Fibroblast of upper back skin (primary cell): ENCODE measurements at places on chromosomes 1 and 21.

DNA sequence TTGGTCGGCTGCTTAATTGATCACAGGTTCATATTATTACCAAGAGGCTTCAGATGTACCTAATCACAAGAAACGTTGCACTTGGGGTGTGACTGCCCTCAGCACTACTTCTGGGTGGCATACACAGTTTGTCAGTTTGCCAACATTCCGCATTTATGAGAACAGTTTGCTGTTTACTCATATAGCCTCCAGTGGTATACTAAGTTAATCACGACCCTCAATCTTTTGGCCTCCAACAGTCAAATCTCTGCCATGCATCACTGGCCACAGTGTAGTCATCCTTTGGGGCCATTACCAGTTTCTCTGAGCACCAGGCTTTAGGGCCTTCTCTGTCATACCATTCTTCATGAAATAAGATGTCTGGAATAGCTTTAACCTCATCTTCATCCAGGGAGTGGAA is 62.8 kb upstream of the BCL9 start:
- no peak for DNase-seq

DNA sequence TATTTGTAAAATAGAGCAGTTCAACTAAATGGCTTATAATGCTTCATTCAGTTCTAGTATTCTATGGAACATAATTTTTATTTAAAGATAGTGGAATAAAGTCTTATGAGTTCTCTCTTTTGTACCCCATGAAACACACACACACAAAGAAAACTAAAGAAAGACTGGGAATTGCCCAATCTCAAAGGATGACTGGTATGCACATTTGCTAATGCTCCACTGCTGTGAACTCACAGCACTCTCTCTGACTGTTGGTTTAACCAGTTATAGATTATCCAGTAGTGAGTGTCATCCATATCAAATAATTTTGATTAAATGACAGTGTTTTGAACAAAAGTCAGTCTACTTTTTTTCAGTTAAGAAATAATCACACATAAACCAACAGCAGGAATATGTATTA is 1082.4 kb upstream of the B3GALT2 start:
- DNase-seq = peak; percentile 16

DNA sequence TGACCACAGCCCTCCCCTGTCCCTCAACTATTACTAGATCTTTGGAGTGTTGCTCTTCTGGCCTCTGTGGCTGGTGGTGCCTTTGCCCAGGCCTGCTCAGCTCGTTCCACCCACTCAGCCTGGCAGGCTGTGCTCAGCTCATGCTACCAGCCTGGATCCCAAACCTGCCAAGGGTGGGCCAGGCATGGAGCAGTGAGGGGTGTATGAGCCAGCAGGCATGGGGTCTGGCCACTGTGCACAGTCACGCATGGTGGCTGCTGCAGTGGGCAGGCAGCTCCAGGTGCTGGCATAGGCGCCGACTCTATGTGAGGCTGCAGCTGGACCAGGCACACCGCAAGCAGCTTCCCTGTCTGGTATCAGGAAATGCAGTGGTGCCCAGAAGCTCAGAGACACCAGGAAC is 449.9 kb downstream of the MATN1 start:
- no peak for DNase-seq

GRCh38 chr21:31335957-31336738 is 7.9 kb downstream of the TIAM1 start:
- DNase-seq = peak; percentile 96

GRCh38 chr1:48831120-48831978 is 54.7 kb upstream of the BEND5 start:
- no peak for DNase-seq

DNA sequence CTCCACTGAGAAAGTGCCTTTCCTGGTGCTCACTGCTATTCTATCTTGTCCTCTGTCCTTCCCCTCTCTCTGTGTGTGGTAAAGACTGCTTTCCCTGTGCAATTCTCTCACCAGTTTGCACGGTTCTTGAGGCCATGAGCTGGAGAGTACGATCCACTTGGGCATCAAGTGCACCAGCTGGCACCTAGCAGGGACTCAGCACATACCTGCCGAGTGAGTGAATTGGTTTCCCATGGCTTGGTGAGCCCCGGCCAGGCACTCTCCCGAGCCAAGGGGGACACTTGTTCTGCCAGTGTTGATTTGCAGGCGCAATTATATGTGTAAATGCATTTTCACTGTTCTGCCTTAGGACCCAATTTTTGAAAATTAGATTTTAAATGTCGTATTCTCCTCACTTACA is 313.5 kb downstream of the DISC1 start:
- no peak for DNase-seq

DNA sequence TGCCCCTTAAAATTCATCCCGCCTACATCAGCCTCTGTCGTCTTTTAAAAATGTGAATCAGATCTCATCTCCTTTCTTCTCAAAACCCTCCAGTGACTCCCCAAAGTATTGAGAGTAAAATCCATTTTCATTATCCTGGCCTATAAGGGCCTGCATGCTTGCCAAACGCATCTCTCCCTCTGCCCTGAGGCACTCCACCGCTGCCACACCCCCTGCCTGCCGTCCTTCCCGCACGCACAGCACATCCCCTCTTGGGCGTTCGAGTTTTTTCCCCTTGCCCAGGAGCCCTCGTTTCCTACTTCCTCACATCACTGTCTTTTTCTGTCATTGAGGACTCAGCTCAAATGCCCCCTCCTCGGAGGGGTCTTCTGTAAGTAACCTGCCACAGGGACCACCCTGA is 53.3 kb upstream of the MTR start:
- no peak for DNase-seq

DNA sequence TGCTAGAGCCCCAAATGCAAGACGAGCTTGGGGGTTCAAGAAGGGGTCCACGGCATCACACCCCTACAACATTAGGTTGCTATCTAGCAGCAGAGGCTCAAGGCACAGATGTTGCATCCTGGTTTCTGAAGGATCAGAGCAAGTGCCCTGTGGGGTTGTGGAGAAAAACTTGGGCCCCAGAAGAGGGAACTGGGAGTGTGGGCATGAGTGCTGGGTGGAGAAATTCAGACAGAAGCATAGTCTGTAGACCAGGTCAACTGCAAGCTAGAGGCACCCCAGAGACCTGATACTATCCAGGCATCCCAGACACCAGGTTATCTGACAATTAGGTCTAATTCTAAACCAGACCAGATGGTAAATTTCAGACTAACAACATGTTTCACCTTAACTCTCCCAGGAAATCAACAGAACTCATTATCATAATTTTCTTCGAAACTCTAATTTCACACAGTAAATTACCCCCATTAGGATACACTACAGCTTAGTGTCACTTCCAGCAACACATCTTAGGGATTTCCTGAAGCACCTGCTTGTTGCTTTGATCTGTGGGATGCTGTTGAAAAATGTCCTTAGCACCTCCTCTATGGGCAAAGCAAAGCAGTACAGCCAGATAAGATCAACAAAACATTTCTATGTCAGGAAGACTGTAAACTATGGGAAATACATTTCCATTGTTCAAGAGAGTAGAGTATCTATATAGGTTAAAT is 179.3 kb downstream of the VAV3 start:
- DNase-seq = no peak

- DNase-seq = no peak
Measured at GRCh38 chr1:154466206-154466605, 35.8 kb upstream of the TDRD10 start.

DNA sequence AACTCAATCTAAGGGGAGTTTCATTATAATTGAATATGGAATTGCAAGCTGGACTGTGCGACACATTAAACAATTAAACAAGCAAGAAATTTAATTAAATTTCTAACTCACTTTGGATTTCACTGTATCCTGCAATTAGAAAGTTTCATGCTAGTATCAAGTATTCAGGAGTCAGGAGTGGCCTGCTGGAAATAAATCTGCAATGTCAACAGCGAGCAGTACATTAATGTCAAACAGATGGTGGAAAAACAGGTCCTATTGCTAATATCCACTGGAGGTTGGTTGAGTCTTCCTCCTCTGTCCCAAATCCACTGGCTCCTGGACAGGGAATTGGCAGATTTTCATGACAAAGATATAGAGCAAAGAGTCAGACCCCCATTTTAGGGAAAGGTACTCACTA is 237.1 kb downstream of the VAV3 start:
- DNase-seq = peak; percentile 23

GRCh38 chr21:33802481-33802880 is 113.1 kb downstream of the ATP5PO start:
- no peak for DNase-seq

DNA sequence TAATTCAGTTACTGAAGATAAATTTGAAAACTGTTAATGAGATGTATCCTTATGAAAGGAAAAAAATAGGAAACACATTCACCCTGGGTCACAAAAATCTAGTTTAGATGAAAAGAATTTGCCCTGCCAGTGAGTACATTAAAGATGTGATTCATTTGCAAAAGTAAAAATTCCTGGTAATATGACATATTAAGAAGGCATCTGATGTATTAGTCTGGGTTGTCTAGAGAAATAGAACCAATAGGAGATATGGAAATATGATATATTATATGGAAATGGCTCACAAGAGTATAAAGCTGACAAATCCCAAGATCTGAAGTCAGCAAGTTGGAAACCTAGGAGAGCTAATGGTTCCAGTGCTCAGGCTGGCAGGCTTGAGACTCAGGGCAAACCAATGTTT is 153.8 kb downstream of the MRPL39 start:
- DNase-seq = peak; percentile 58

- no peak for DNase-seq
Measured at GRCh38 chr1:171990371-171990770, 149.1 kb downstream of the DNM3 start.

DNA sequence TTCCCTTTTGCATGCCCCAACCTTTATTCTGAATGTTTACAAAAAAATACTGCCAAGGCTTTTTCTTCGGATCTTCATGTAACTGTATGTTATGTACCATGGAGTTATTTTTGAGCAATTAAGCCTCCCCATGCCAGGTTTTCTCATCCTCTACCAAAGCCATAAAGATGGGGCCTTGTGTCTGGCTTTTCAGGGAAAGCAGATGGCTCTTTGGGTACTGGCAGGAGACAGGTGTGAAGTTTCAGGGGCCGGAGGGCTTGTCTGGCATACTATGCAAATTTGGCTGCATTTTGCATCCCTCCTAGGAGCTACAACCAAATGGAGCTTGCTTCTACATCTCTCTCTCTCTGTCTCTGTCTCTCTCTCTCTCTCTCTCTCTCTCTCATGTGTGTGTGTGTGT is 28.1 kb upstream of the PLXNA2 start:
- DNase-seq = no peak
